GF-D8 (cell line): ENCODE measurements at places on chromosomes 7 and 10.

GRCh38 chr7:139183251-139183650, 47.8 kb upstream of the UBN2 start:
- DNase-seq = no peak

DNA sequence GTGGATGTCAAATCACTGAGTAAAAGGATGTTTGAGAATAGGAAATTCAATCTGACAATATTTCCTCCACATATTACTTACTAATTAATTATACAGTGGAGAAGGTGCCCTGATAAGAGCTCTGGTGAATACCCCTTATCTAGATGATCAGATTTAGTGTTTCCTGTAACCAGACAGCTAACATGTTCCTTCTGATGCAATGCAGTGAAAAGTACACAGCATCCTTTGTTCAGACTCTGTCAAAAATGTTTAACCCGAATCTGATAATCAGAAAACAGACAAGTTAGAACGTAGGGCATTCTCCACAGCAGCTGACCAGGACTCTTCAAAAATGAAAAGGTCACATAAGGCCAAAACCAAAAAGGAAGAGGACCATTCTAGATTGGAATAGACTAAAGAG, 46.2 kb downstream of the WDR11 start:
- no peak for DNase-seq

GRCh38 chr10:4849555-4850242, 23.7 kb downstream of the AKR1E2 start:
- DNase-seq = peak; percentile 49

GRCh38 chr7:74029089-74029785, 1.3 kb downstream of the ELN start:
- no peak for DNase-seq

- peak; percentile 65 for DNase-seq
Observed at GRCh38 chr7:63521-64021, 128.8 kb upstream of the FAM20C start.

- no peak for DNase-seq
Observed at GRCh38 chr10:64458306-64458705, 937.1 kb downstream of the REEP3 start.

- DNase-seq = peak; percentile 24
Observed at GRCh38 chr10:11986593-11987216, 55.9 kb downstream of the UPF2 start.

GRCh38 chr7:25857376-25858067, 294.5 kb upstream of the NFE2L3 start:
- DNase-seq = no peak

GRCh38 chr10:100297242-100297641, 10.8 kb upstream of the BLOC1S2 start:
- no peak for DNase-seq

- no peak for DNase-seq
Observed at GRCh38 chr10:65325913-65326312, 1599.9 kb upstream of the LRRTM3 start.

GRCh38 chr10:28381903-28382347, 79.1 kb upstream of the MPP7 start:
- peak; percentile 27 for DNase-seq

DNA sequence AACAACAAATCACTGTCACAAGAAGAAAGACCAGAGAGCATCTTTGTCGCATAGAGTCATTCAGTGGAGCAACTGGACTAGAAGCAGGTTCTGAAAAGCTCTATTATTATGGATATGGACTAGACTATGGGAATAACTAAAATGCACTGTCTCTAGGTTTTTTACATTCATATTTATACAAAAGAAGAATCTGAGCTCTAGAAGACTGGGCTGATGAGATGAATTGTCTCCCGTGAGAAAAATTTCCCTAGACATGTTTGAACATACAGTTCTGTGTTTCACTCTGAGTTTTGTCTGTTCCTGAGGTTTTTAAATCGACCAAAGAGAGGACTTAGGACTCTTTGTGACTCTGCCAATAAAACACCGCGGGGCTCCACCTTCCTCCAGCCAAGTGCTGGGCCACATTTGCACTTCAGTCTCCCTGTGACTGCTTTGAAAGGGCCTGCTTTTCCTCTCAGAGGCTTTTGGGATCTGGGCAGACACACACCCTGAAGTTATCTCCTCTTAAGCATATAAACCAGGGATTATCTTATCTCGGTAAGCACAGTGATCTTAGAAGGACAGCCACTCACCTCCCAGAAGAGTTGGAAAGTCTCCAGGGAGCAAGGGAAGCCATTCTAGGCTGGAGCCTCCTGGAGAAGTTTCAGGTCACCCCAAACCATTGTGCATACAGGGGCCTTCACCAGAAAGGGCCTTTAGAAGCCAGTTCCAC, 101.0 kb upstream of the JCAD start:
- no peak for DNase-seq

DNA sequence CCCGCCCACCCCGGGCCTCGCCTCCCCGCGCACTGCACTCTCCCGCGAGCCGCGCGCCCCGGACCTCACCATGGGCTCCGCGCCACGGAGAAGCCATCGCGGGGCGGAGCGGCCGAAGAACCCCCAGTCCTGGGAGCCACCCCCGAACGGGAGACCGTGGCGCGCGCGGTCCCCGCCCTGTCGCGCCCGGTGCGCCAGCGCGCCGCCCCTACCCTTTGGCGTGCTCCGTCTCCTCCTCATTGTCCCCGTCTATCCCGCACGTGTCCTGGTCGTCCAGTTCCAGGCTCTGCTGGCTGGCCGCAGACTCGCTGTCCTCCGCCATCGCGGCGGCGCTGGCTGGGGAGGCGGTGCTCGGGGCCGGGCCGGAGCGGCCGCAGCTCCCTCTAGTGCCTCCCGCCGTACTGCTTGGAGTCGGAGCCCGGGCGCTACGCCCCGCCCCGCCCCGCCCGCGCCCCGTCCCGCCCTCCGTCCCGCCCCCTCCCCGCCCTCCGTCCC, at the start of gene NMT2:
TSS of gene NMT2 (minus strand) at position 403 of the 495 bp plus-strand sequence. CDS start at position 322, 81 bp downstream.
- peak; percentile 30 for DNase-seq
